8988T (cell line): ENCODE measurements at places on chromosomes 2 and 18.

DNA sequence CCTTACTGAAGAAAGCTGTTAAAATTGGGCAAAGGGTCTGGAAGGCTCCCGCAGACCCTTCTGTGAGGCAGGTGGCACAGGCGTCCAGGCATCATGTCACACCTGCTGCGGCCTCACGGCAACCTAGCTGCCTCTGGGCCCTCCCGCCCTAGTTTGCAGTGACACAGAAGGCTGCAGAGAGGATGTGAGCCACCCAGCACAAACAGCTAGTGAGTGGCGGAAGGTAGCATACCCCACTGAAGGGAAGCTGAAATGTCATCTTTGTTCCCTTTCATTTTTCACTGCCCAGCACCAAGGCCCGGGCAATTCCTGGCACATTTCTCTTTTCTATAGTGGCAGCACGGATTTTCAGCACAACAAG, 53.8 kb downstream of the TRAPPC12 start:
- DNase-seq: no peak

- no peak for DNase-seq
These were observed 16.6 kb upstream of the NPAS2 start for GRCh38 chr2:100803334-100803733.

DNA sequence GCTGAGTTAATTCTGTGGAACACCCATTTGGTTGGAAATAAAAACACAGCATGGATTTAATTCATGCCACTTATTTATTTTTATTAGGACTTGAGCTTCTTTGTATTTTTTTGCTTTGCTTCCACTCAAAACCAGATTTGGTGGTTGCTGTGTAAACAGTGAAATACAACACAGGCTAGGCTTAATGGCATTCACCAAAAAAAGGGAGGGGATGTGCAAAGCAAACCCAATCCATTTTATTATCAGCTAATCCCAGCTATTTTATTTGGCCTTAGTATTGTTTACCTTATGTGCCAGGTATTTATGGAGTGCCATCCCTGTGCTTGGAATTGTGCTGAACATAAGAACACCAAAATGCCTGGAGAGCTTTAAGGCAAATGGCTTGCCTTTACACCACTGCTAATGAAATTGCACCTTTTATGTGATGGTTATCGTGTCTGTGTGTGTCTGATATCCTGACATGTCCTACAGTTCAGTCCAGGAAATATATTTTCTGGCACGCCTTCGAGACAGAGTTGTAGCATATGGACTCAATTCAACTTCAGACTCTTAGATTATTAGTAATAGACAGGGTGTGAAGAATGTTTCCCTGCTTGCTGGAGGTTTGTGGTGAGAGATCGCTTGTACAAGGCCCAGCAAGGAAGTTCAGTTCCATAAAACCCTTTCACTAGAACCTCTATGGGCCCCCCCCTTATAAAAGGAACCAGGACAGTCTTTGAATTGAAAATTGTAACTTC, 99.6 kb downstream of the PRPF40A start:
- DNase-seq: no peak

DNA sequence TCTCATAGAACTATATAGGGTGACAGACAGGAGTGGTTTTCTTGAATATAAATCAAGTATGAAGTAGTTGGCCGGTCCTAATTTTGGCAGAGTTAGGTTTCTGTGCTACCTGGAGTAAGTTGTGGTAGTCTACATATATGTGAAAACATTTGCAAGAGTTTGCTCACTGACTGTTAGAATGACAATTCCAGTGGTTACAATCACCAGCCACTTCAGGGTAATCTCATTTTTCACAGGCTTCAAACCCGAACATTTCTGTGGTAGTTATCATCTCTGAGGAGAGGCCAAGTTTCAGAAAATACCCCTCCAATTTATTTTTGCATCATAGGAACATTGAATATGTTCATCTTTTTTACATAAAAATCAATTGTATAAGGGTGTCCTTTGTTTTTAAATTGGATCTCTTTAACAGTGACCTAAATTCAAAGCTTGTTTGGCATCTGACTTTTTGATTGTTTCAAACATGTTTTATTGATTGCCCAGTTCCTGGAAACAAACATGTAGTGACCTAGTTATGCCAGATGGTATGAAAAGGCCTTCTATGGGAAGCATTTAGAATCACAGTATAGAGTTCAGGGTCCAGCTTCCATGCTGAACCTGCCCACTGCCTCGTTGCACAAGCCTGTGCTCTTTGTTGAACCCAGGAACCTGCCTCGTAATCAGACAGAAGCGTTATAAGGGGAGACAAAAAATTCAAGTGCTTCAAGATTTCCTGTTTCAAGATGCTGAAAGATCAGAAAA, 250.6 kb downstream of the LTBP1 start:
- DNase-seq: no peak

DNA sequence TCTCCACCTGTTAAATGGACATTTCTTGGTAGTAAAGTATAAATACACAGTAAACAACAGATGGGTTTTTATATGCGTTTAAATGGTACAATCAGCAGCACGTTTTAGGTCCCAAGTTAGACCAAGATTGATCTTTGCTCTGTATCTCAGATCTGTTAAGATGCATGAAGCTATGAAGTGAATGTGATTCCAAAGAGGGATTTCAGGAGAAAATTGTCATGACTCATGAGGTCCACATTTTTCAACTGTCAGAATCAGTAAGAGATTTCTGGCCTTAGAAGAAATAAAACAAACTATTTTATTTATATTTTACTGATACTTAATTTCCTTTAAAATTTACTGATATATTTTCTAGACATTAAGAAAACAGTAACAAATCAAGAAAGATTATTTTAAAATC, 142.7 kb downstream of the EML6 start:
- no peak for DNase-seq

DNA sequence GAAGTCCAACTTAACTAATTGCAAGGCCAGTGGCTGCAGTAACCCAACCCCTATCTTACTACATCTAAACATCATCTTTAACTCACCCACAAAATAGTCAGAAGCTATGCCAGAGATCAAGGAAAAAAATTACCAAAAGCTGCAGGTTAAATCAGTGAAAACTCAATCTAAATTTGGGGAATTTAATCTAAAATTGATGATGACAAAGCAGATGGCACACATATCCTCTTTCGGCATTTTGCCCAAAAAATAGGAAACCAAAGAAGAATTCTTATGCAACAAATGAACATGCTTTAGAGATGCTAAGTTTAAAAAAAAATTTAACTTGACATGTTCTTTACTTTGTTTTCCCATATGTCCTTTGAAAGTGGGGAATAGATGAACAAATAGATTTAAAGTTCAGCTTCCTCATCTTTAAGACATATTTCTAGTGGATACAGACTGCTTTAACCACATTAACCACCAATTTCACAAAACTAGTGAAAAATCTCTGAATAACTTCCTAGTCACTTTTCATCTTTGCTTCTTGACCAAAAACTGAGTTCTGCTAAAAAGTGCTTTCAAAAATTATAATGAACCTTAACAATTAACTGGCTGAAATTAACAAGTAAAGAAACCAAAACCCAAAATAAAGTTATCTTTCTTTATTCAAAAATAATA, 74.3 kb upstream of the CCDC150 start:
- no peak for DNase-seq

DNA sequence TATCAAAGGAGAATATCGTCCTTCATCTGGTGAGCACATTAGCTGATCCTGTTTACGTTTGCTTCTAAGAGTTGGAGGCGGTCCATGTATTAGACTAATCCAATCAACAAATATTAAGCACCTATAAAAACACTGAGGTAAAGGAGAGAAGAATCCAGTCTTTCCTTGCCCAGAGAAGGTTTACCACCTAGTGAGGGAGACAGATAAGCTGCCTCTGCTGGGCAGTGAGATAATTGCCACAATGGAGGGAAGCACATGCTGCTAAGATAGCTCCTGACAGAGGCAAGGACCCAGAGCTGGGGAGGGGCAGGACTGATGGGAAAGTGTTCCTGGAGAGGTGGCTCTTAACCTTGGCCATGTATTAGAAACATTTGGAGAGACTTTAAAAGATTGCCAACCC, 36.7 kb upstream of the ST8SIA5 start:
- DNase-seq: no peak

- DNase-seq: no peak
These were observed 60.6 kb downstream of the CCNT2 start for GRCh38 chr2:134979221-134979620.

DNA sequence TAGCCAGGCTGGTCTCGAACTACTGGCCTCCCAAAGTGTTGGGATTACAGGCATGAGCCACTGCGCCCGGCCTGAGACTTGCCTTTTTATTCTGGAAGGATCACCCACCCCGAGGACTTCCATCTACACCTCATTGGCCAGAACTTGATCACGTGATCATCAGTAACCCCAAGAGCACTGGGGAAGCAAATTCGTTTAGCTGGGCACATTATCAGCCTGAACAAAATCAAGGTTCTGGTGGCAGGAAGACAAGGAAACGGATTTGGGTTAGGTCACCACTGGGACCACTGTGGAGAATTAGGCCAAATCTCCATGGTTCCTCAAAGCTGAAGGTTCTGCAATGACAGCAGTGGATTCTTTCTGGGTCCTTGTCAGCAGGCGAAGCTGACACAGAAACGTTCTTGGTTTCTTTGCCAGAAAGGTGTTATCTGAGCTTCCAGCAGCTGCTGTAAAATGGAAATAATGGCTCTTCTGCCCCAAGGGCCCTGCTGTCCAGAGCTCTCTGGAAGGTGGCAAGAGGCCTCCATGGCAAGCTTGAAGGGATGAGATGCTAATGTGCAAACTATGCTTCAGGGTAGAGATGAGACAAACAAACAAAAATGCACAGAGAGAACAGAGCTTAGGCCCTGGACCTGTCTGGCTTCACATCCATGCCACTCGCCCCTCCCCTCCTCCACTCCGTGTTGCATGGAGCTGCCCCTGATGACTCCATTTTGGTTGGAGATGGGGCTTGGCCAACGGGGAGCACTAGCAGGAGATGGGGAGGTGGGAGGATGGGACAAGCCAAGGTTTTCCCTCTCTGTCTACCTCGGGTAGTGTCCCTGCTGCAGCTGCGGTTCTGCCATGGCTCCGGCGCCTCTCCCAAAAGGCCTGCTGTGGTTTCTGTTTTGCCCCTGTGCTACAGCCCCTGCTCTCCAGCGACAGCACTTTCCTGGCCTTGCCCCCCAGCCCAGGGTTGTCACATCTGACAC, 28.4 kb downstream of the TMEM177 start:
- DNase-seq: no peak

GRCh38 chr18:59271606-59272220, 1.5 kb downstream of the RAX start:
- DNase-seq: no peak

DNA sequence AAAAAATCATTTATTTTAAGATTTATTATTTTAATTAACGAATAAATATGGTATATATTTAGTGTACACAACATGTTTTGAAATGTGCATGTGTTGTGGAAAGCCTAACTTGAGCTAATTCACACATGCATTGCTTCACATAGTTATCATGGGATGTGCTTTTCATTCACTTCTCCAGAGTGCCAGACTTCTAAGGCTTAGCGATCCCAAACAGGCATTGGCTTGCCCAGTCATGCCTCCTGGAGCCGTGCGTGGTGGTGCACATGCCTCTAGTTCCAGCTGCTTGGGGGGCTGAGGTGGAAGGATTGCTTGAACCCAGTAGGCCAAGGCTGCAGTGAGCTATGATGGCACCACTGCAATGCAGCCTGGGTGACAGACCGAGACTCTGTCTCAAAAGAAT, 40.5 kb downstream of the ARHGEF4 start:
- no peak for DNase-seq

- DNase-seq: no peak
These were observed 40.1 kb upstream of the NPAS2 start for GRCh38 chr2:100779908-100780202.

- no peak for DNase-seq
These were observed 145.2 kb downstream of the ICOS start for GRCh38 chr2:204081487-204082425.

DNA sequence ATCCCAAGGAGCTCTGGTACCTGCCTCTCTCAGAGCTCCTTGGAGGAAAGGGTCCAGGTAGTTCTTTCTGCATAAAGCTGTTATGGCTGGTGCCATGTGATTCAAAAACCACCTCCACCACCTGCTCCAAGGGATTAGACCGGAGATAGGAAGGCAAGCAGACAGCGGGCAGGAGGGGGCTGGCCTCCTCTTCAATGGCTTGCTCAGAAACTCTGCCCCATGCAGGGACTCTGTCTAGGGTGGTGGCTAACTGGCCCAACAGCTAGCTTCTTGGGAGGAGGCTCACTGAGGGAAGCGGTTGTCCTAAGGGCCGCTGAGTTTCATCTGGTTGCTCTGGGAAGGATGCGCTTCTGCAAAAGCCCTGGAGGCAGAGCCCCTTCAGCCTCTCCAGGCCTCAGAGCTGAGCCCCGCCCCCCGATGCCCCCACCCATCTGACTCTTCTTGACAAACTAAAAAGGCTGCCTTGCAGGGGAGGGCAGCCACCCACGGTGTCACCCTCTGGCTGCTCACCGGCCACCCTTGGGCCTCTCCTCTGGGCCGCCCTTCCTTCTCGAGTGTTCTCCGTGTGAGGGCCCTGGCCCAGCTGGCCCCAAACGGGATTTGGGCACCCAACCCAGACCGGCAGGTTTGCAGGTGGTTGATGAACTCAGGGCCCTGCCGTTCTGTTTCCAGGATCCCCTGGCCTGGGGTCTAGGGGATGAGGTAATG, 90.2 kb downstream of the MCFD2 start:
- no peak for DNase-seq

GRCh38 chr2:98355881-98356280, 9.6 kb downstream of the CNGA3 start:
- DNase-seq: no peak

- no peak for DNase-seq
These were observed 143.0 kb upstream of the GATA6 start for GRCh38 chr18:22026362-22026761.

GRCh38 chr2:30287190-30287840, 56.0 kb downstream of the LBH start:
- DNase-seq: no peak

GRCh38 chr2:234682492-234683228, 185.8 kb upstream of the ARL4C start:
- no peak for DNase-seq

- DNase-seq: no peak
These were observed 190.4 kb downstream of the BABAM2 start for GRCh38 chr2:28080911-28081310.

- no peak for DNase-seq
These were observed 4.7 kb downstream of the SH3RF3 start for GRCh38 chr2:109133746-109134145.

GRCh38 chr2:182952741-182953450, 85.4 kb downstream of the NCKAP1 start:
- no peak for DNase-seq
